Stimulated activated CD4-positive, alpha-beta T cell treated with anti-CD3 and anti-CD28 coated beads, Interleukin-15, amount 100 ng/mL, for 24 hours (primary cell): ENCODE measurements at places on chromosomes 13 and 19.

DNA sequence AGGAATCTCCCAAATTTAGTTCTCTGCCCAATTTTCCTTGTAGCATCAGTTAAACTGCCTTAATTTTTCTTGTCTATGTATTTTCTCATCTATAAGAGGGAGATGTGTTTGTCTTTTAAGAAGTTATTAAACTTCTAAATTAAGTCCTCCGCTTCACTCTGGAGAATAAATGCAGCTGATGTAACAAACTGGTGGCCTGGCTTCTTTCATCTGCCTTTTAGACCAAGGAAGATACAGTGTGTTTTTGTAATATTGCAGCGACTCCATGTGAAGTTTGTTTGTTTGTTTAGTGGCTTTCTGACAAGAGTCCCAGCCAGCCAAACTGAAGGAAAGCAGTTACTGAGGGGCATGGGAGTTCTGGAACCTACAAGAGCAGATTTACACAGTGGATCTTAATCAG lies 56.4 kb downstream of the KLF12 start:
- DNase-seq: no peak

GRCh38 chr13:26964278-26965250 lies 204.0 kb upstream of the GPR12 start:
- DNase-seq: no peak

DNA sequence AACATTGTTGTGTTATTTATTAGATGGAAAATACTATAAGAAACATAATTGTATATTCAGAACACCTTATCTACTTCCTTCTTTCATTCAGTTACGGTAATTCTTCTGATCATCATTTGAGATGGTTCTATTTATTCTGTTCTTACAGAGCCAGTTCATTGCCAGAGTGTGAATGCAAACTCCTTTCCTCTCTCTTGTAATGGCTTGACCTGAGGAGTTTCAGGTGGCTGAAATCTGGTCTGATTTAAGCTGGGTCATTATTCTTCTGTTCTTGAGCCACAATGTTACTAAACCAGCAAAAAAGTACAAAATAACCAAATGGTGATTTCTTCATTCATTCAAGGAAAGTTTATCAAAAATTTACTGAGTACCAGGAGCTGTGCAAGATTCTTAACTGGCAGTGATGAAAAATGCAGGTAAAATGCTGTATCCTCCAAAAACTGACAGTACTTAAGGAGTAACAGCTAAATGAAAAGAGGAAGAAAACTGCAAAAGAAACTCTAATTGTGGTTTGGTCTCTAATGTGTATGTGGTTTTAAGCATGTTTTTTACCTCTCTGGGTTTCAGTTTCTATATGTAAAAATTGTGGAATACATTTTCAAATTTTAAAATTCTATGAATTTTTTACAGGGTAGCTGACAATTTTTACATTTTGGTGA lies 182.4 kb upstream of the UFM1 start:
- DNase-seq: no peak

- DNase-seq: no peak
Measured at GRCh38 chr13:43388282-43389034, 365.1 kb downstream of the DNAJC15 start.

DNA sequence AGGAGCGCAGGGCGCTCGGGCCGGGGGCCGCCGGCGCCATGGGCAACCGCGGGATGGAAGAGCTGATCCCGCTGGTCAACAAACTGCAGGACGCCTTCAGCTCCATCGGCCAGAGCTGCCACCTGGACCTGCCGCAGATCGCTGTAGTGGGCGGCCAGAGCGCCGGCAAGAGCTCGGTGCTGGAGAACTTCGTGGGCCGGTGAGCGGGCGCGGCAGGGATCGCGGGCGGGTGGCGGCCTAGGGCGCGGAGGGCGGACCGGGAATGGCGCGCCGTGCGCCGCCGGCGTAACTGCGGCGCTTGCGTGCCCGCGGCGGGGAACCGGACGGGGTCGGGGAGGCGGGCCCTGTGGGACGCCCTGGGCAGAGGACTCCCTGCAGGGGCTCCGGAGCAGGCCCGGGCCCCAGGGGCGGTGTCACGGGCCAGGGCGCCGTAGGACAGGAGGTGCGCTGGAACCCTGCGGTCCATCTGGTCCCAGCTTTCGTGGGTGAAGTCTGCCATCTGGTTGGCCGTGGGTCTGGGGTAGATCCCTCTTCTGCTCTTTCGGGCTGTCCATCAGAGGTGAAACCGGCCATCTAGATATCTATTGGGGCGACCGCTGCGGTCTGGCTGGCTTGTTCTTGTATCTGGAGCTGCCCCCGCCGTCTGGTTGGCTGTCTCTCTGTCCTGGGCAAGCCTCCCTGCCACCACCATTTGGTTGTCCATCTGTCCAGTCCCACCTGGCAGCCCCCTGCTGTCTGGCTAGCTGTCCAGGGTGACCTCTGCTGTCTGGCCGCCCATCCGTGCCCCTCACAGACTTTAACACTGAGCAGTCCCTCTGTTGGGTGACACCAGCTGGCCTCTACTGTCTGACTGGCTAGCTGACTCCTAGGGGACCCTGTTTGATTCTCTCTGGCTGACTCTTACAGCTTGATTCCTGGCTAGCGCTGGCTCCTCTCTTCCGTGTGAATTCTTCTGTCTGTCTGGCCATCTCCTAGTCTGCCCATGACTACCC lies 622 bp downstream of the DNM2 start:
- peak; percentile 72 for DNase-seq

DNA sequence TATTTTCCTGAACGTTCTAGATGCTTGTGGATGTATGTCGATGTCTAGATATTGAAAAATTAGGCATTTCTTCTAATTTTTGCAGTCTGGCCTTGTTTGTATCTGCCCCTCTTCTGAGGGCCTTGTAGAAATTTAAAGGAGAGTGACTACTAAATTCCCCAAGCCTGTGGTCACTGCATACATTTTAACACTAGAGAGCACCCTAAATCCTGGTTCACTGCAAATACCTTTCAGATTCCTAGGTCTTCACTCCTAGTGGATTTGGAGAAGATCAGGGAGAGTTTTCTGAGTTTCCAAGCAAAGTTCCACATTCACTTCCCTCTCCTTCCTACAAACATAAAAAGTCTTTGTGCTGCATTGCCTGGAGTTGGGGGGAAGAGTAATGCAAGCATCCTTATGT lies 1272.5 kb downstream of the OLFM4 start:
- DNase-seq: no peak

DNA sequence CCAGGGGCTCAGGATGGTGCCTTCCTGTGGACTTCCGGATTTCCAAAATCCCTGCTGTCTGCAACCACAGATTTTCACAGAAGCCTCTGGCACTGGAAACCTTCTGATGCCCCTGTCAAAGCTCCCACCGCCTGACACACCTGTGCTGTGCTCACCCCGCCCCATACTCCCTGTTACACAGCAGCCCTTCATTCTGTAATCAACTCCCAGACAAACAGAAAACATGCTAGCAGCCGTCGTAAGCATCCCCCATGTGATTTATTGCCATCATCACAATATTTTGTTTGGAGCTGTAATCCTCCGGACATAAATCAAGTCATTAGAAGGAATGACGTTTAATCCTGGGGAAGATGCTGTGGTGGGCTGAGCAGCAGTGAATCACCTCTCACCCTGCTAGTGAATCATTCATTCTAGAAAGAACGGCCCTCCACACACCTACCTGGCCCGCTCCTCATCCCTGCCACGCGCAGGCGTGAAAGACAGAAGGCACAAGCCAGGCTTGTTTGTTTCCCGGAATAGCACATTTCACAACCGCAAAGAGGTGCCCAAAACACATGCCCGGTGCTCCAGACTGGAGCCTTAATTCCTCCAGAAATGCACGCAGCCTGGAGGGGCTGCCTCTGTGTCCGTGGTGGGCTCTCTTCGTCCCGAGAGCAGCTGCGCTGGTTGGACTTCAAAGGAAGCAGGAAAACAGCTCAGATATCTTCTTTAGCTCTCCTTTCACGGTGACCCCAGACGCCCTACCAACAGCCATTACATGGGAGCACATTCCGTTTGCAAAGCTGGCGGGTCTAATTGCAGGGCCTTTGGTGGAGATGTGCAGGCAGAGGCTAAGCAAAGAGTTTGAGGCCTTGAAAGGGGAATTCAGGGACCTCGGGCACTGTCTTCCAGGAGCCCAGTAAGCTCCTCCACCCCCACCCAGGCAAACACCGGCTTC lies 41.3 kb upstream of the KCTD15 start:
- no peak for DNase-seq

GRCh38 chr13:60012488-60012887 lies 151.2 kb downstream of the DIAPH3 start:
- DNase-seq: no peak

- no peak for DNase-seq
Measured at GRCh38 chr13:71861769-71862458, 5.1 kb downstream of the DACH1 start.

DNA sequence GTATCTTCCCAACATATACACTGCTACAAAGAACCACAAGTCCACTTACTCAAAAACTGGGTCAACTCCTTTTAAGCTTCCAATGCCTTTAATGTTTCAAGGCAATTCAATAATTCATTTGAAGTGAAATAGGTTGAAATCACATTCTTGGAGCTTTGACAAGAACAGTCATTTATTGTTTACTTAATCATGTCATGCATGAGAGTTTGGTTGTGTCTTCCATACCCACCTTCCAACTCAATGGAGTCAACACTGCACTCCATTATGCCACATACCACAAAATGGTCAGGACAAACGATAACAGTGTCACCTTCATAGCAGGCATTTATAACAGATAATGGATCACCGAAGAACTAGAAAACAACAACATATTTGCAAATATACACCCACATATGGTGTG lies 506.3 kb downstream of the UQCRFS1 start:
- no peak for DNase-seq

DNA sequence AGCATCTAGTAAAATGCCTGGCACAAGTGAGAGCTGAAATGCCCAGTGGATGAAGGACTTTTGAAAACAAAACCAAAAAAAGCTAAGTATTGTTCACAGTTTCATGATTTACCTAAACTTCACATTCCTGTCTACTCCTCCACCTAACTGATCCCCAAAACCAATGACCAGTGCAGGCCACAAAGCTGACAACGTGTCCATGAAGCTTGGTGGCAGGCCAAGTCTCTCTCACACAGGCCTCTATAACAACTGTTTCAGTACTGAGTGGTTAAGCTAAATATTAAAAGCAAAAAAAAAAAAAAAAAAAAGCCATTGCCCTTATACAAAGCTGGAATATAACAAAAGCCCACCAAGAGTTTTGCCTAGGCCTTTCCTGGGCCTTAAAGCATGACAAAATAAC lies 36.4 kb downstream of the STK24 start:
- DNase-seq: no peak

GRCh38 chr13:106503730-106504453 lies 31.6 kb downstream of the EFNB2 start:
- DNase-seq: no peak

DNA sequence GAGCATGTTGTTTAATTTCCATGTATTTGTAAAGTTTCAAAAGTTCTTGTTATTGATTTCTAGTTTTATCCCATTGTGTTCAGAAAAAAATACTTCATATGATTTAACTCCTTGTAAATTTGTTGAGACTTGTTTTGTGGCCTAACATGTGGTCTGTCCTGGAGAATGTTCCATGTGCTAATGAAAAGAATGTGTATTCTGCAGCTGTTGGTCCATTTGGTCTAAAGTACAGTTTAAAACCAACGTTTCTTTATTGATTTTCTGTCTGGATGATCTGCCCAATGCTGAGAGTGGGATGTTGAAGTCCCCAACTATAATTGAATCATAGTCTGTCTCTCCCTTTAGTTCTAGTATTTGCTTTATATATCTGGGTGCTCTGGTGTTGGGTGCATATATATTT lies 34.9 kb upstream of the TPP2 start:
- no peak for DNase-seq

GRCh38 chr13:77207943-77208342 lies 119.0 kb downstream of the MYCBP2 start:
- DNase-seq: no peak

DNA sequence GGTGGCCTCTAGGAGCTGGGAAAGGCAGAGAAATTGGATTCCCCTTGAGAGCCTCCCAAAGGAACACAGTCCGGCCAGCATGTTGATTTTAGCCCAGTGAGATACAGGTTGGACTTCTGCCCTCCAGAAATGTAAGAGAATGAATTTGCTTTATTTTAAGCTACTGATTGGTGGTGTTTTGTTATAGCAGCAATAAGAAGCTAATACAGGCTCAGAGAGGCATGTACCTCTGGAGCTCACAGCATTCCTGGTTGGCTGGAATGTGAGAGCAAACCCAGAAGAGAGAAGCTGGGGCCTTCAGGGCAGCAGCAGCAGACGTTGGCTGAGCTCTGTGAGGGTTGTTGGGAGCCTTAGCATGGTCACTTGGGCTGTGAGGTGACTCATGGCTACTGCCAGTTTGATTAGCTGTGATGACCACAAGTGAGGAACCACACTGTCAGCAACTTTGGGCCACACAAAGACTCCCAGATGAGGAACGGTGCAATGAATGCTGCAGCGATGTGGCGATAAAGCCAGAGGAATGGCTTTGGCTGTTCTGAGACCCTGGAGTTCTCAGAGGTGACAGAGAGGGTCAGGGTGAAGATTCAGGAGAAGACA lies 80.1 kb downstream of the CYSLTR2 start:
- DNase-seq: no peak

GRCh38 chr13:30978981-30979956 lies 46.8 kb downstream of the TEX26 start:
- peak; percentile 66 for DNase-seq
